ENCODE measurements at places on chromosomes 2 and 18. TPM values are rescaled to one million over a fixed set of nuclear protein-coding genes. Genes with fewer than 3 reads are reported as not detected.

GRCh38 chr2:187403568-187404260, 44.3 kb downstream of the CALCRL start:
- peak; percentile 17 for DNase-seq

- DNase-seq, result no peak
Observed at GRCh38 chr2:28681606-28682005, 70.0 kb upstream of the PPP1CB start.

- DNase-seq, result no peak
Observed at GRCh38 chr18:77031662-77032061, 100.9 kb downstream of the MBP start.

EPB41L3 gene
- 38.7 TPM for total RNA-seq

DSG1 gene
- total RNA-seq, result not detected

DNA sequence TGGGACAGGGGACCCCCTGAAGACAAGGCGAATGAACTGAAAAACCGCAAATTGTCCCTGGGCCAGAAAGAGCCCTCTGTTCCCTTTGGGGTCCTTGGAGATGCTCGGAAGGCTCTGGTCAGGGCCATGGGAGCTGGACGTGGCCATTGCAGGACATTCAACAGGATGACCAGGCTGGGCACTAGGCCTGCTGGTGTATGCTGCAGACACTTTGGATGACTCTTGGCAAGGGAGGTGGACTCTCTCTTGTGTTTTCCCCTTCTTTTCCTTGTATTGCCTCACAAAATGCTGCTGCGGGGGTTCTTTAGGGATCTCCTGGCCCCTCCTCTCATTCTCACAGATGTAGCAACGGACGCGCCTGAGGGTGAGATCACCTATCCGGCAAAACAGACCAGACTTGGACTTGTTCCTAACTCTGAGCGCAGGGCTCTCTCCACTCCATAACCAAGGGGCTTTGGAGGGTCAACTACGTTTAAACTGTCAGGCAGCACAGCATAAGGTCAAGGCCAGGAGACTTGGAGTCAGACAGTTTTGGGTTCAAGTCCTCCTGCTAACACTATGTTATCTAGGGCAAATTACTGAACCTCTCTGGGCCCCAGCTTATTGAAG, 41.8 kb upstream of the SH3RF3 start:
- DNase-seq, result no peak

Data from uterus (tissue), 4 donors.